Suprapubic skin (tissue), 4 donors: ENCODE measurements at places on chromosomes 2 and 18. TPM values are rescaled to one million over a fixed set of nuclear protein-coding genes. Genes with fewer than 3 reads are reported as not detected.

SFT2D3 gene
- 11.7 TPM for total RNA-seq

CFAP65 gene
- not detected for total RNA-seq

IL1B gene
- total RNA-seq = not detected

DPYSL5 gene
- total RNA-seq = not detected

ZNF804A gene
- not detected for total RNA-seq

GKN2 gene
- not detected for total RNA-seq

BCL2 gene
- total RNA-seq = 37.3 TPM

ST6GAL2 gene
- 1.7 TPM for total RNA-seq

C1QL2 gene
- not detected for total RNA-seq

FAM237A gene
- total RNA-seq = not detected

HRH4 gene
- total RNA-seq = not detected

HES6 gene
- 4.0 TPM for total RNA-seq

OBSL1 gene
- total RNA-seq = 33.2 TPM

PLGLB1 gene
- total RNA-seq = not detected

CELF4 gene
- not detected for total RNA-seq

LYPD6B gene
- total RNA-seq = 85.3 TPM

CACNB4 gene
- total RNA-seq = 14.5 TPM

FECH gene
- total RNA-seq = 40.8 TPM

IL1A gene
- not detected for total RNA-seq

TXNDC2 gene
- total RNA-seq = not detected

MOB4 gene
- total RNA-seq = 25.1 TPM

DUSP19 gene
- 3.8 TPM for total RNA-seq

NCL gene
- total RNA-seq = 142 TPM

C2orf78 gene
- total RNA-seq = not detected

IL18R1 gene
- total RNA-seq = 0.89 TPM

CLEC4F gene
- total RNA-seq = 1.1 TPM

LBX2 gene
- 1.2 TPM for total RNA-seq

AOX1 gene
- total RNA-seq = 22.2 TPM

MEP1B gene
- total RNA-seq = not detected
